HFFc6 (cell line): ENCODE measurements at places on chromosomes 12 and 14. TPM values are rescaled to one million over a fixed set of nuclear protein-coding genes. Genes with fewer than 3 reads are reported as not detected.

- no peak for DNase-seq
Observed at GRCh38 chr14:89903340-89903952, 51.1 kb downstream of the EFCAB11 start.

DNA sequence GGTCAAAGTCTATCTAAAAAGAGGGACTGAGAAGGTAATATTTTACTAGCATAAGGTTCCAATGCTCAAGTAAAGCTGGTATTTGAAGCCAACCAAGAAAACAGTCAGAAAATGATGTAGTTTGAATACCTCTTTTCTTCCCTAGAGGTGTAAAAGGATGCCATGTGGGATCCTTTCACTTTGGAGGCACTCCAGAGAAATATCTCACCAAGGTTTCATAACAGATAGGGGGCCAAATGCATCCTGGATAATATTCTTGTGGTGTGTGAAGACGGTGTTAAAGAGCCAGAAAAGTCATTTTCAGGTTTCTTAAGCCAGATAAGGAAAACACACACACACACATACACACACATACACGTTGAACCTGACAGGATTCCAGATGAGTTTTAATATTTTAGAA, 136.1 kb upstream of the PRKD1 start:
- DNase-seq = no peak

- DNase-seq = peak; percentile 61
Observed at GRCh38 chr12:44000309-44000952, 164.6 kb downstream of the TMEM117 start.

DNA sequence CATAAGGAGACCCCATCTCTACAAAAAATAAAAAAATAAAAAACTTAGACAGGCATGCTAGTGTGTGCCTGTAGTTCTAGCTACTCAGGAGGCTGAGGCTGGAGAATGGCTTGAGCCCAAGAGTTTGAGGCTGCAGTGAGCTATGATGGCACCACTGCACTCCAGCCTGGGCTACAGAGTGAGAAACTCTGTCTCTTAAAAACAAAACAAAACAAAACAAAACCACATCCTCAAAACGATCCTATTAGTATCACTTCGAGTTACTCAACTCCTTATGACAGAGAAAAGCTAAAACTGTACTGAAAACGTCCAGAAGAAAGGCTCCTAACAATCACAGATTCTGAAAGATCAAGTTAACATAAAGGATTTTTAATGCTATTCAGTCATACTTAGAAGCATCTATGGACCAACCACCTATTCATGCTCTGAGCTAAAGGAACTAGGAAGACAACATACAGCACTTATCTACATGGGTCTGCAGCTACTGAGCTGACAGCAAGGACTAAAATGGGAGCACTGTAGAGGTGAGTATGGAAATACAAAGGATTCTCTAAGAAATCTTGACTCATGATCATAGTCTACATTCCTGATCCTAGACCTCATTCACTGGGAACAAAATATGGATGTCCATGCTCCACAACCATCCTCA, 75.3 kb upstream of the DUSP6 start:
- DNase-seq = peak; percentile 8

DNA sequence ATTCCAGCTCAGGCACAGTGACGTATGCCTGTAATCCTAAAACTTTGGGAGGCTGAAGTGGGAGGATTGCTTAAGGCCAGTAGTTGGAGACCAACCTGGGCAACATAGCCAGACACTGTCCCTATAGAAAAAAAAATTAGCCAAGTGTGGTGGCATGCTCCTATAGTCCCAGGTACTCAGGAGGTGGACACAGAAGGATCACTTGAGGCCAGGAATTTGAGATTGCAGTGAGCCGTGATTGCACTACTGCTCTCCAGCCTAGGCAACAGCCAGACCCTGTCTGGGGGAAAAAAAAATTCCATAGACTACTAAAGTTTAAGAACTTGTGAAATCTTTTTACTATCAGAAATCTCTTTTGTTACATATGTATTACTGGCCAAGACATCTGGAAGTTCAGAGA, 6.6 kb downstream of the FAM177A1 start:
- no peak for DNase-seq

DNA sequence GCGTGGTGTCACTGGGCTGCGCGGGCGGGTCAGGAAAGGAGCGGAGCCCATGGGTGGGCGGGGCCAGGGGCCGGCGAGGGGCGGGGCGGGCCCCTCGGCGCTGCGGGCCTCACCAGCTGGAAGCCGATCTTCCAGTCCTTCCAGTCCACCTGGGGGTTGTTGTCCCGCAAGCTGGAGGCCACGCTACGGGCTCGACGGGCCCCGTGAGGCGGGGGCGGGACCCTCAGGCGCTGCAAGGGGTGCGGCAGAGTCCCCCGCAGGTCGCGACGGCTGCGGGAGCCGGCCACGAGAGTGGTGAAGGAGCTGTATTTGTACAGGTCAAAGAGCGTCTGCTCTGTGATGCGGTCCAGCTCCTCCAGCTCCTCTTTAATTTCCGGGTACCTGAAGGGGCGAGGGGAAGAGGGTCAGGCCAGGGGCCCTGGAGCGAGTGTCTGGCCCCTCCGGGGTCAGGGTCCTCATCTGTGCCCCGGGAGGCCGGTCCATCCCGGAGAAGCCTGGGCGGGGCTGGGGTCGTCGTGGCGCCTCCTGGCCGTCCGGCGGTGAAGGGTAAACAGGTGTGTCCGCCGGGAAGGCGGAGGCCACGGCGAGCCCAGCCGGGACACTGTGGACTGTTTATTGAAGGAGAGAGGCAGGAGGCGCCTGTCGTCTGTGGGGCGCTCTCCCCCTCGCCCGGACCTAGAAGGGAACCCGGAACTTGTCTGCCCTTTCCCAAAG, 11.9 kb downstream of the SCNN1A start:
- no peak for DNase-seq

DNA sequence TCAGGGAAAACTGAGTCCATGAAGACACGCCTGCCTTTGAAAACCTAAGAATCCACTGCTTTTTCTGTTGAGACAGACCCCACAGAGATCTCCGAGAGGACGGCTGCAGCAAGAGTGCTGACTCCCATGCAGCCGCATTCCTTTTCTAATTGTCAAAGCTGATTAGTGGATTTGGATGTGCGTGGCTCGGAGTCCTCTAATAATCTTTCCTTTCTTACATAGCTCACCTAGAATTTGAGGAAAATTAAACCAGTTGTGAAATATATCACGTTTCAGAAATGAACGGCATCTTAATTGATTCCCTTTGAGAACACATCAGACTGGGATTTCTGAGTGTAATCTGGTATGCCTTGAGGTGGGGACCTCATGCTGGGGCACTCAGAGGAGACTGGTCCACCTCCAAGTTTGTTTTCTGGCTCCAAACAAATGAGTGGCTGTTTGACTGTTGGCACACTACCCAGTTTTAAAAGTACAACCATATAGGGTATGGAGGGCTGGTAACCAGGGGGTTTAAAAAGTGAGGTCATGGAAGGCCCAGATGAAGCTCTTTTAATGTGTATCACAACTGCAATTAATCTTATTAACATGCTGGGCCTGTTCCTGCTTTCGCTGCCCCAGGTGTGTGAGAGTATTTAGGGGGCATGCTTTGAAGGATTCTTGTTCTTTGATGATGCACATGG, 63.3 kb downstream of the RASSF3 start:
- DNase-seq = no peak

- DNase-seq = no peak
Observed at GRCh38 chr12:92244036-92244435, 98.4 kb upstream of the BTG1 start.

- DNase-seq = no peak
Observed at GRCh38 chr14:73887318-73887616, 608 bp downstream of the ZNF410 start.

DNA sequence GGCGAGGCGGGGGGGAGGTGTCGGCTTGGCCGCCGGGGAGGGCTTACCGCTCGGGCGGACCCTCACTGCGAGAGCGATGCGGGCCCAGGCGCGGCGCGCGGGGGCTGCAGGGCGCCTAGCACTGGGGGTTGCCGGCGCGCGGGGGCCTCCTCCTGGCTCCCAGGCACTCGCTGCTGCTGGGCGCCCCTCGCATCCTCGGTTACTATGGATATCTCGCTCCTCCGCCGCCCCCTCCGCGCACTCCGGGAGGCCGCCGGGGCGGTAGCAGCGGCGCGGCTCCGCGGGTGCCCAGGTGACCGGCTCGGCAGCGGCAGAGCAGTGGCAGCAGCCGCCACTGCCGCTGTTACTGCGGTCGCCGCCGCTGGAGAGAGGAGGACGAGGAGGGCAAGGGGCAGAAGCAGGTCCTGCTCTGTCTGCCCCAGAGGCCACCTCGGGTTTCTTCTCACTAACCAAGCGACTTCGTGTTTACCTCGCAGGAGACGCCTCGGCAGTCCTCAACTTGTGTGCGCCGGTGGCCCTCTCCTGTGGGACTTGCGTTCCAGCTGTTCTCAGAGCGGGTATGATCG, 250.1 kb downstream of the APAF1 start:
- no peak for DNase-seq

DNA sequence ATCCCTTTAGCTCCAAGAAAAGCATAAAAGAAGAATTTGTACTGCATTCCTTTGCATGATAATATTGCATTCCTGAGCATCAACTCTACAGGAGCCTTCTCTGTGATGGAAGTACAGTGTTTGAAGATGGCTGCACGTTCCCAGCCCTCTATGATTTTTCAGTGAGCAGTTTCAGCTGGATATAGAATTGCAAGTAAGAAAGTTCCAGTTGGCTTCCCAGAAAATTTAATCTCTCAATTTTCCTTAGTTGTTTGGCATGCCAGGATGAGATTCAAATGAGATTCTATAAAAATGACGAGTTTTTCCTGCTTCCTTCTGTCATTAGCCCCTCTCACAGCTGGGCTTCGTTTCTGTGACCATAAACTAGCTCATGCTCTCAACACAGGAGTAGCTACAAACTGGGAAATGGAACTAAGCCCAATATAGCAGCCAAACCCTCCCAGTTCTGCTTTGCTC, 109.9 kb downstream of the TTC8 start:
- peak; percentile 25 for DNase-seq

- no peak for DNase-seq
Observed at GRCh38 chr12:28795311-28795710, 353.8 kb upstream of the FAR2 start.

- DNase-seq = peak; percentile 83
Observed at GRCh38 chr14:64639340-64639821, 64.8 kb upstream of the PLEKHG3 start.

- peak; percentile 61 for DNase-seq
Observed at GRCh38 chr12:46221255-46222128, 47.4 kb downstream of the SLC38A1 start.

GRCh38 chr12:80268924-80269749, 169.8 kb downstream of the OTOGL start:
- peak; percentile 88 for DNase-seq

- DNase-seq = no peak
Observed at GRCh38 chr12:91718326-91718725, 427.3 kb downstream of the BTG1 start.

GRCh38 chr12:8014836-8015235, 17.7 kb upstream of the FOXJ2 start:
- no peak for DNase-seq

- no peak for DNase-seq
Observed at GRCh38 chr14:86602263-86602662, 1072.3 kb downstream of the FLRT2 start.

- DNase-seq = peak; percentile 43
Observed at GRCh38 chr12:13165617-13166041, 30.9 kb upstream of the EMP1 start.

GRCh38 chr12:128667193-128667592, 156.6 kb downstream of the SLC15A4 start:
- no peak for DNase-seq

GRCh38 chr12:88529531-88530488, 50.5 kb downstream of the KITLG start:
- no peak for DNase-seq

DNA sequence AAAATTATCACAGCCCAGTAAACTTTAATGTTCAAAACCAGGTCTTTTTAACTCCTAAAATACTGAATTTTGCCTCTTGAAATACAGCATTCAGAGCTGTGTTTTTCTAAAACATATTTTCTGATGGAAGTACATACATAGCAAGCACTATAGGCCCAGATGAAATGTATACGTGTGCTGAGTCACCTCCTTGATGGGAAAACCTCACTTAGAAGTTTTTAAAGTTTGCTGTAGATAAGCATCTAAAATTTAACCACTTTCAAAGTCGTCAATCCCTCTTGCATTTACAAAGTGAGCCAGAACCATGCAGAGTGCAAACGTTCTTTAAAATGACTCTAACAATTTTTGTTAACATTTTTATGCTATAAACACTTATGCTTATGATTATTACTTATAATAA, 618.8 kb downstream of the RPS29 start:
- DNase-seq = no peak

- DNase-seq = no peak
Observed at GRCh38 chr12:120110550-120111501, 5.7 kb downstream of the RAB35 start.

DNA sequence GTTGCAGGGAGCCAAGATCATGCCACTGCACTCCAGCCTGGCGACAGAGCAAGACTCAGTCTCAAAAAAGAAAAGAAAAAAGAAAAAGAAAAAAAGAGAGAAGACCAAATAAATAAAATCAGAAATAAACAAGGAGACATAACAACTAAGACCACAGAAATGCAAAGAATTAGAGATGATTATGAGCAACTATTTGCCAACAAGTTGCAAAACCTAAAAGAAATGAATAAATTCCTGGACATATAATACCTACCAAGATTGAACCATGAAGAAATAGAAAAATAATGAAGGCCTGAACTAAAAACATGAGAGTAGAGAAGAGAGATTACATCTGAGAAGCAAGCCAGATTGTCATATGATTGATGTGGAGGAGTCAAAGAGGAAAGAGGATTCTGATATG, 17.6 kb upstream of the EPS8 start:
- no peak for DNase-seq

DNA sequence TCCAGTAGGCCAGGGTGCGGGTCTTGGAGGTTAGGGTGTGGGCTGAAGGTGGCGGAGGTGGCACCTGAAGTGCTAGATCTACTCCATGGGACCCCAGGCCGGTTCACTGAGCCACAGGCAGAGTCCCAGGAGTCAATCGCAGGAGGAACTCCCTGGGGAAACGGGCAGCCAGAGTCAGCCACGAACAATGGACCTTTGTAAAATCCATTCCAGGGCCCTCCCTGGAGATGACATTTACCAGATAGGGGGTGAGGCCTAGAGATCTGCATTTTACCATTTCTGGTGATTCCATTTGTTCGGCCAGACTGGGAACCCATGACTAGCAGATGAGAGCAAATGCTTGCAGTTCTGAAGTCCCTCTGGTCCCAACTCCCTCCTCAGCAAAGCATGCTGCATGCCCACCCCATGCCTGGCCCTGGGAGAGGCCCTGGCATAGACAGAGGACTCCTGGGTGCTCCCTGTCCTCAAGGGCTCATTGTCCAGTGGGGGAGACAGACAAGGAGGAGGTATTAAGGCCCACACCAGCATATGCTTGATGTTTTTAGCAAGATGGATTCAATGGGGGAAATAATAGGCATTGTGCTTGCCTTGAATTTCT, 115.5 kb downstream of the EML1 start:
- DNase-seq = no peak

Gene LBHD2
- not detected in 3 replicates for total RNA-seq

Gene CDCA3
- total RNA-seq = 27.5 to 62.5 TPM (median 48.8 TPM) in 3 replicates

Gene ACSM4
- total RNA-seq = not detected in 3 replicates

Gene KRT80
- 2.6 to 3.8 TPM (median 3.6 TPM) in 3 replicates for total RNA-seq

Gene TAS2R42
- not detected in 3 replicates for total RNA-seq

Gene TEAD4
- 22.3 to 27.6 TPM (median 22.3 TPM) in 3 replicates for total RNA-seq

Gene IFNG-AS1
- total RNA-seq = not detected in 3 replicates

Gene C1S
- total RNA-seq = 22.3 to 30.8 TPM (median 23.1 TPM) in 3 replicates

Gene PLEKHD1
- total RNA-seq = 0.05 to 0.06 TPM in 2 of 3 replicates, not detected in the other
